Cortex of kidney (tissue), 1 donor: ENCODE measurements at places on chromosomes 5 and 9.

DNA sequence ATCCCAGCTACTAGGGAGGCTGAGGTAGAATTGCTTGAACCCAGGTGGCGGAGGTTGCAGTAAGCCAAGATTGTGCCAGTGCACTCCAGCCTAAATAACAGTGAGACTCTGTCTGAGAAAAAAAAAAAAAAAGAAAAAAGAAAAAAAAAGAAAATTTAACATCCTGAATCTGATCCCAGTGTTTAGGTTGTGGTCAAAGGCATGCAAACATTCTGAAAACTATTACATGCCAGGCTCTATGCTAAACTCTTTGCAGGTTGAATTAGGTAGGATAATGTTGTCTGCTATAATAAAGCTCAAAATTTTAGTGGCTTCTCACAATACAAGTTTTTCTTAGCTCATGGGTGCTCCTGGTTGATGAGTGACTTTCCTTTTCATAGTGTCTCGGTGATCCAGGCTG lies 367.4 kb downstream of the PSAT1 start:
- no peak for DNase-seq

GRCh38 chr5:72523960-72524582 lies 16.9 kb upstream of the ZNF366 start:
- DNase-seq = no peak

DNA sequence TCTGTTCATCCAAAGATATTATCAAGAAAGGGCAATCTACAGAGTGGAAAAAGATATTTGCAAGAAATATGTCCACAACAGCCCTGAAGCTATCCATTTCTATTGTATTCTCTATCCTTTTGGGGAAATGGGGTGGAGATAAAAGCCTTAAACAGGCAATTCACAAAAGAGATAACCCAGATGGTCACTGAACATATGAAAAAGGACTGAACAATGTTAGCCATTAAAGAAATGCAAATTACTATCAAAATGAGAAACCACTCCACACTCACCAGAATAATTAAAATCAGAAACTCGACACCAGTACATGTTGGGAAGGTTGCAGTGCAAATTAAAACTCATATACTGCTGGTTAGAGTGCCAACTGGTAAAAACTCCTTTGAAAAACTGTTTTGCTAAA lies 955.2 kb upstream of the DMAC1 start:
- no peak for DNase-seq

DNA sequence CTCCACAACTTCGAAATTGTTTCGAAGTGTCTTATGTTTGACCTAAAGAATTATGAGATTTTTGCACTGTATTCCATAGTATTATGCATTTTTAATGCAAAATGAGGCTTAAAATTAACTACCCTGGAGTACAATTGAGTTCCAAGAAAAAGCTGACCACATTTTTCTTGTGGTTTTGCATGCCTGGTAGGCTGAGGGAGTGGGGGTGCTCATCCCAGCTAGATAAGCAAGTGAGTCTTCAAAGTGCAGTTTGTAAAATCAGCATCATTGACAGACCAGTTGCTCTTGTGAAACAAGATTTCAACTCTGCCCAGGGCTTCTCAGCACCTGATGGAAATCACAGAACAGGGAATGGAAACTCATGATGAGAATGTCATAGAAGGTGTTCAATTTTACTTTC lies 17.0 kb upstream of the NDUFS4 start:
- no peak for DNase-seq

DNA sequence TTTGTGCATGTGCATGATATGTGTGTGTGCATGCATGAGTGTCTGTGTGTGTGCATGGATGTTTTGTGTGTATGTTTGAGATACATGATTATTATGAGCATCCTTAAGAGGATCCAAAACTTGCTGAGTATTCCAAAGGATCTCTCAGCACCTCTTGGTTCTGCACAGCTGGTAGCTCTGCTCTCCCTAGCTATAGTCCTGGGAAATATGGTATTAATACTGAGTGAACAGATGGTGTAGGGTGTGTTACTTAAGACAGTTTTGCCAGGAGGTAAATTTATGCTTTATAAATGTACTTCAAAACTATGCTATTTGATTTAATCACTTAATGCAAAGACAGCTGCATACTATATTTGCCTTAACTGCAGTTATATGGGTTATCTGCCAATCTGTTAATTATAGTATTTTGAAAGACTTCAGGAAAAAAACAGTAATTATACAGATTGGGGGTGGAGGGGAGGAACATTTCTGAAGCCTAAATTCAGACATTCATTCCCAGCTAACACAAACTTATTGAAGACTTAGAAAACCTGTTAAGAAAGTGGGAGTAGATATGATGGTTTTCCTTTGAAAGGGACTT lies 215.5 kb downstream of the MPDZ start:
- no peak for DNase-seq

DNA sequence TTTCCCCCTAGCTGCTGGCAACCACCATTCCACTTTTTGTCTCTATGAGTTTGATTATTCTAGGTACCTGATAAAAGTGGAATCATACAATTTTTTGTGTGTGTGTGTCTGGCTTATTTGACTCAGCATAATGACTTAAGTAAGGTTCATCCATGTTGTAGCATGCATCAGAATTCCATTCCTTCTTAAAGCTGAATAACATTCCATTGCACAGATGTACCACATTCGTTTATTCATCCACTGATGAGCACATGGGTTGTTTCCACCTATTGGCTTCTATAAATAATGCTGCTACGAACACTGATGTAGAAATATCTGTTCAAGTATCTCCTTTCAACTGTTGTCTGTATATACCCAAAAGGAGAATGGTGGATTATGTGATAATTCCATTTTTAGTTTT lies 33.7 kb downstream of the AP3B1 start:
- no peak for DNase-seq

GRCh38 chr9:136177224-136177623 lies 27.7 kb downstream of the LHX3 start:
- DNase-seq = no peak

DNA sequence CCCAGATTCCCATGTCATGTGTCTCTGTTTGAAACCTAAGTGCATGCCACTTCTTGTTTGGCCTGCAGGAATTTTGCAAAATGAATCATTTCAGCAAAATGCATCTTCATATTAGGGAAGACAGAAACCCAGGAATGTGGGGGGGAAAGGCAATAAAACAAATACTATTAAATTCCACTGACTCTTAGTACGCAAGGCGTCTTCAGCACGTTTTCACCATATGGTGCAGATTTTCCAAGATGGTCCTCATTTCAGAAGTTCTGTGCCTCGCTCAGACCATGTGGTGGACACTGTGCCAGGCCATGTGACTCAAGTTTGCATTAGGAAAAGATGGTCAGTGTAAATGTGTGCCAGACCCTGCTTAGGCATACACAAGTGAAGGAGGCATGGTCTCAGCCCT lies 184.0 kb downstream of the ACTL7B start:
- DNase-seq = no peak

- DNase-seq = no peak
These were observed 112.2 kb upstream of the ADRA1B start for GRCh38 chr5:159804121-159804520.

DNA sequence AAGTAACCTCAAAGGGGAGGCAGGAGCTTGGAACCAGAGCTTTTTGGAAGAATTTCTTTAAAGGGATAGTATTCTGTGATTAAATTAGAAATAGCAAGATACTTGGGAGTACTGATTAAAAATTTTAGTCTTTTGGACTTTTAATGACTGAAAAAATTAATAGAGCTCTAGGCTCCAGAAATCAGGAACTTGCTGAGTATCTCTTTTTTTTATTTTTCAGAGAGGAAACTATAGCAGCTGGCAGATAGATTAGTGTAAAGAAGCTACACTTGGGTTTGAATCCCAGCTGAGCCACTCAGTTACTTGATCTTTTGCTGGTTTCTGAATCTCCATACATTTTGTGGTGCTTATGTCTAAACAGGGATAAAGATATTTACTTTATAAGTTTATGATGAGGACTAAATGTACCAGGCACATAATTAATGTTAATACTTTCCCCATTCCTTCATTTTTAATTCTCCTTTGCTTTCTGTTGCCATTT lies 94.2 kb upstream of the TNC start:
- DNase-seq = no peak

- DNase-seq = no peak
These were observed at the start of gene HSPB3 for GRCh38 chr5:54455413-54456157. HSPB3 (plus strand) TSS chr5:54455699; CDS start chr5:54455790, 91 bp downstream.

- no peak for DNase-seq
These were observed 32.2 kb downstream of the NSA2 start for GRCh38 chr5:74798977-74799911.

DNA sequence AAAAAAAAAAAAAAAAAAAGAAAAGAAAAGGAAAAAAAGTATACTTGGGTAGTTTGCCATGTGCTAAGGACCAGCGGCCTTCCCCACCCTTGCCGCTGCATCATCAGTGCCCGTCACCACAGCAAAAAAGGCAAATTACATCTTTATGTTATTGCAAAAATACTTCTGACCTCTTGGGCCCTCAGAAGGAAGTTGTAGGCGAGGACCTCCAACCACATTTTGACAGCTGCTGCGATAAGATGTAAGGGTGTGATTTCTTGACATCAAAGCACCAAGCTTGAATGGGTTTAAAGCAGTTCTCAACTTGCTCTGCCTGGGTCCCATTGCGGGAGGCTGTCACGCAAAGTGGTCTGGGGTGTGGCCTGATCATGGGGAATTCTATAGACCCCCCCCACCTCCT lies 39.2 kb downstream of the DMRT1 start:
- no peak for DNase-seq

DNA sequence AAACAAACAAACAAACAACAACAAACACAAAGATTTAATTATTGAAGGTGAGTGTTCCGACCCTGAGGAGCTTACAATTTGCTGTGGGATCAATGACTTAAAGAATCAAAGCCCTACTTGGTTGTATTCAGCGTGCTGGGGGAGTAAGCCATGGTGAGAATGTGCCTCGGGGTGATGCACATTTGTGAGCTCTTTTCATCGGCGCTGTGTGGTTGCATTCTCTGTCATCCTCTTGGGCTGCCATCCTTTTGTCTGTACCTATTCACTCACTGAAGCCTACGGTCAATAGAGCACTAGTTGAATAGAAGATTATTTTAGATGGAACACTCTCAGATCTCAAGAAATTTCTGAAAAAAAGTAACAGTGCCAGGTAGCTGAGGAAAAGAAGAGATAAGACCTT lies 203.9 kb downstream of the CTNND2 start:
- no peak for DNase-seq

GRCh38 chr5:81164936-81165335 lies 68.2 kb upstream of the CKMT2 start:
- DNase-seq = no peak

DNA sequence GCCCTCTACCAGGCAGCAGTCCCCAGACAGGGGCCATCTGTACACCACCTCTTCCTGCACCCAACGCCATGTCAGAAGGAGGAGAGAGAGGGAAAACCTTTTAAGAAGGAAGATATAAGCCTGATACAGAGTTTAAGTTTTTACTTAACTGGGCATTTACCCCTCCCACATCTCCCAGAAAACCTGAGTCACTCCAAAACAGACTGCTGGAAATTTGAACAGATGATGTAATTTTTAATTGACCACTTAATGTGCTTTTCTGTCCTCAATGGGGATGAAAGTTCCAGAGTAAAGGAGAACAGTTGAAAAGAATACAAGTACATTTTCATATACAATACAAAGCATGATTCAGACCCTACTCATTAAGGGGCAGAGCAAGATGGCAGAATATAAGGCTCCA lies 63.9 kb downstream of the TTC39B start:
- DNase-seq = no peak

- DNase-seq = no peak
These were observed 107.7 kb upstream of the CDKN2B start for GRCh38 chr9:22116758-22117157.

DNA sequence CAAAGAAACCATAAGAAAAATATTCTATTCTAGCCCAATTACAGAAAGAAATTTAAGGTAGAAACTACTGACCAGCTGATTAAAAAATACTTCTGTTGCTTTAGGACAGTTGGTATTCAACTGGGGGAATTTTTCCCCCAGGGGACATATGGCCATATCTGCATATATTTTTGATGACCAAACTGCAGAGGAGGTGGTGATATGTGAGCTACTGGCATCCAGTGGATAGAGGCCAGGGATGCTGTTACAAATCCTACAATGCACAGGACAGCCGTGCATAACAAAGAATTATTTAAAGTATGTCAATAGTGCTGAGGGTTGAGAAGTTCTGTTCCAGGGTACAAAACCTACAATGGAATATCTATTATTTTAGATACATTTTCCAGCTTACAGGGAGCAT lies 24.0 kb downstream of the ZFR start:
- DNase-seq = no peak

- DNase-seq = no peak
These were observed 55.3 kb downstream of the ERAP1 start for GRCh38 chr5:96752341-96753016.

GRCh38 chr5:64883912-64884311 lies 115.2 kb downstream of the CWC27 start:
- no peak for DNase-seq

- no peak for DNase-seq
These were observed 209.1 kb downstream of the TMEM232 start for GRCh38 chr5:110517396-110517795.

- DNase-seq = no peak
These were observed 127.4 kb downstream of the PALM2AKAP2 start for GRCh38 chr9:109907400-109907799.

DNA sequence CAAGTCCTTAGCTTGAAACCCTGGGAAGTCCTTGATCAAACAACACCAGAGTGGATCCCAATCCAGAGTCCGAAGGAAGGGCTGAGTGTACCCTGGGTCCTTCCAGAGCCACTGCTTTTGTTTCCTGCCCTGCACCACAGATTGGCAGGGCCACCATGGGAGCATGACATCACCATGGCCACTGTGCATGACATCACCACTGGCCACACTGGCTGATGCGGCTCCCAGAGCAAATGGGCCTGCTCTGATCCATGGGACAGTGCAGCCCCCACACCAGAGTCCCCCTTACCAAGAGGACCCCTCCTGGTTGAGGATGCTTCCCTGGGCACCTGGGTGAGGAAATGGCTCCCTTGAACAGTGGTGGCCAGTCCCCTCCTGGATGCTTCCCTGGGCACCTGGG lies 9.9 kb downstream of the SLC6A3 start:
- no peak for DNase-seq

DNA sequence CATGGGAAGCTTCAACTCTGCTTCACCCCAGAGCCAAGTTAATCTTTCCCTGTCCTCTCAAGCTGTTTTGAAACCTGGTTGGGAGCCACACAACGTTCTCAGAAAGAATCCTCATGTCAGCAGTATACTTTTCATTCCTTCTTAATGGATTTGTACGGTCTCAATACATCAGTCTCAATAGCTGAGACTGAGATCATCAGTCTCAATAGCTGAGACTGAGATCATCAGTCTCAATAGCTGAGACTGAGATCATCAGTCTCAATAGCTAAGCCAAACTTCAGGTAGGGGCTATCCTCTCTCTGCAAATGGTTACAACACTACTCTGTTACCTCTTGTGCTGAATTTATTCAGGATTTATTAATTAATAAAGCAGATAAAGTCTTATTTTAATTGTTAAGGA lies 1317.4 kb upstream of the CDH9 start:
- DNase-seq = no peak

DNA sequence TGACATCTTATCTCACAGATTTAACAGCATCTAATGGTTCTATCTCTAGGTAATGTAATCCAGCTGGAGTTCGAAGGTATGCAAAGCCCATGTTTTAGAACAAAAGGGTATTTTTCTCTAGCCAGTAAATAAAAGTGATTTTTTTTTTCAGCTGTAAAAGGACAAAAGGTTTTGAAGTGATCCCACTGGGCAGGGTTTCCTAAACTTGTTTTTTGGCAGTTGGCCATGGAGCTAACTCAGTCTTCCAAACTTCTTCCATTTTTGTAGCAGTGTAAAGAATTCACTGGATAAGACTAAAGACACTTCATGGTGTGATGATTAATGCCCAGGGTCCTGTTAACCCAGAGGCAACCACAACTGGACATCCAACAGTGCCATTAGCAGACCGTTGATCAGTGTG lies 63.8 kb downstream of the TMEM252 start:
- DNase-seq = no peak
